ENCODE measurements at places on chromosomes 5 and 9.

- DNase-seq = peak; percentile 36
Observed at GRCh38 chr9:83937861-83938455, 16.7 kb upstream of the KIF27 start.

GRCh38 chr9:126448865-126449577, 122.4 kb downstream of the MVB12B start:
- no peak for DNase-seq

- DNase-seq = no peak
Observed at GRCh38 chr9:72473474-72474261, 47.7 kb upstream of the TMC1 start.

DNA sequence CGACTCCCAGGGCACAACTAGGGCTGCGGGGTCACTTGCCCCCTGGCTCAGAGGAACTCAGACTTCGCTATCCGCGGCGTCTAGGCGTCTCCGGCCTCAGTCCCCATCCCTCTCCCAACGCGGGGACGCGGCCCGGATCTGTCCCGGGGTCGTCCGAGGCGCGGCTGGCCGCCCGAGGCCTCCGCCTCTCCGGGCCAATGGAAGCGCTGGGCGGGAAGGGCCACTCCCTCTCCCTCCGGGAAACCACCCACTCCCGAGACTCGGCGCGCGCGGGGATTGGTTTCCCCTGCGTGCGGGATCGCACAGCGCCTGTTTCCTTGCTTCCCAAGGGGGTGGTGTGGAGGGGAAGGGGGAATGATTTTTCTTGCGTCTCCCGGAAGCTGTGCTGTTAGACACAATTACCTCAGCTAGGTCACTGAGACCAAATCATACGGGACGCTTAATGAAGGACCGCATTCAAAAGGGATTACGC, 38.3 kb downstream of the NR2F1 start:
- DNase-seq = peak; percentile 56

DNA sequence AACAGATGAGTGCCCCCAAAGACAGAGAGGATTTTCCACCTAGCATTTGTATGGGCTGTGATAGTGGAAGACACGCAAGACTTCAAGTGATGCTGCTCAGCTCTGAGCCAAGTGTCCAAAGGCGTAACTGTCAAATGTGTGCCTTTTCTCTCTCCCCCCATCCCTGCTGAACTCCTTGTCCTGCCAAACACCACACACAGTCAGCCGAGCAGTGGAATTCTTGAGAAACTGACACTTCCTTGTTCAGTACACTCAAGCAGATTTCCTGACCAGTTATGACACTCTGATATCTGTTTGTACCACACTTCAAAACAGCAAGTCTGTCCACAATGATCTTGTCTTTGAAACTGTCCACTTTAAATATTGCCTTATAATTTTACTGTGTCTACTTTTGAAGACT, 166.4 kb downstream of the PIK3R1 start:
- DNase-seq = no peak

DNA sequence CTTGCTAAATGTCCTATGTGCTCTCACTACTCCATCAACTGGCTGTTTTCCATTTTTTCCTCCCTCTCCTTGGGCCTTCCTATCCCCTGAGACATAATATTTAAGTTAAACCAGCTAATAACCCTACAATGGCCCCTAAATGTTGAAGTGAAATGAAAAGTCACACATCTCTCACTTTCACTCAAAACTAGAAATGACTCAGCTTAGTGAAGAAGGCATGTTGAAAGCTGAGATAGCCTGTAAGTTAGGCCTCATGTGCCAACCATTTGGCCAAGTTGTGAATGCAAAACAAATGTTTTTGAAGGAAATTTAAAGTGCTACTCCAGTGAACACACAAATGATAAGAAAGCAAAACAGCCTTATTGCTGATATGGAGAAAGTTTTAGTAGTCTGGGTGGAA, 48.8 kb upstream of the CDH10 start:
- no peak for DNase-seq

GRCh38 chr9:36423206-36423605, 23.1 kb upstream of the RNF38 start:
- no peak for DNase-seq

- DNase-seq = no peak
Observed at GRCh38 chr9:111078391-111079038, 40.2 kb upstream of the LPAR1 start.

- DNase-seq = no peak
Observed at GRCh38 chr5:95731571-95732554, 727 bp downstream of the RHOBTB3 start.

- DNase-seq = no peak
Observed at GRCh38 chr5:157286761-157287211, 20.9 kb downstream of the CYFIP2 start.

DNA sequence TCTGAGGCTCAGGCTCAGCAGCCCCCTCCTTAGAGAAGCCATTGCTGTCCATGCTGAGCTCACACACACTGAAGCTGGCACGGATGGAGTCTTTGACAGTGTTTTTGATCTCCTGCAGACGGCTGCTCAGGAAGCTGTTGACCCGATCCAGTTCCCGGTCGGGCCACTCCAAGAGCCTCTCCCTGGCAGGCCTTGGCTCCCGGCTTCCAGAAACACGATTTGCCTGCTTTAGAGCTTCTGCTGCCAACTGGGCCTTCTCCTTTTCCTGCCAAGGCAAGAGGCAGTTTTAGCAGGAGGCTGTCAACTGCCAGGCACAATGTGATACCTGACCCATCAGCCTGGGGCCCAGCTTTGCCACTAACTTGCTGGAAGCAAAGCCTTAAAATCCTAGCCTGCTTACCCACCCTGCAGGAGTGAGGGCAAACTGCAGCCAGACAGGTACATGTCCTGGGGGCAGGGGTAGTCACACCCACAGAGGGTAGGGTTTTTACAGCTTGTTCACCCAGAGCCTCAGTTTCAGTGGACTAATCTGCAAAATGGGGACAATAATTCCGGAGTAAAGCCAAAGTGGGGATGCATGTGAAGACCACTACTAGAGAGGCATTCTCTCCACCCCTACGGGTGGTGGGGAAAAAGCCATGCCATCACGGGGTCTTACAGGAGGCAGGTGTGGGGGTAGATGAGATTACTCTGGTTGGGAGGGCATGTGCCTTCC, 8.3 kb upstream of the DDX41 start:
- DNase-seq = no peak

DNA sequence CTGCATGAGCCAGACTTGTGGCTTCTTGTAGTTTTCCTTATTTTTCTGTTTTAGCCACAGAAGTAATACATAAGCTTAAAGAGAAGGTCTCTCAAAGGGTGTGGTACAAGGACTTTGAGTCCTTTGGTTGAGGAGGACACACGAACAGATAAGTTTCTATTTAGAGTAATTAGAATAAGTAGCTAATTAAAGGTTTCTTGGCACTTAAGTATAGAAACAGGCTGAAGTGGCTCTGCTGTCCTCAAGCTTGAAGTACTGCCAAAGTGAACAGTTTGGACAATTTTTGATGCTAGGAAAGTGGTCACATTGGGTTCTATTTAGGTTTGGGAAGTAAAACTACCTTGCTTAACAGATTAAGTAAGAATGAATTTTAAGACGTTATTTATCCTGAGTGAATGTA, 278.3 kb upstream of the MPDZ start:
- peak; percentile 45 for DNase-seq

DNA sequence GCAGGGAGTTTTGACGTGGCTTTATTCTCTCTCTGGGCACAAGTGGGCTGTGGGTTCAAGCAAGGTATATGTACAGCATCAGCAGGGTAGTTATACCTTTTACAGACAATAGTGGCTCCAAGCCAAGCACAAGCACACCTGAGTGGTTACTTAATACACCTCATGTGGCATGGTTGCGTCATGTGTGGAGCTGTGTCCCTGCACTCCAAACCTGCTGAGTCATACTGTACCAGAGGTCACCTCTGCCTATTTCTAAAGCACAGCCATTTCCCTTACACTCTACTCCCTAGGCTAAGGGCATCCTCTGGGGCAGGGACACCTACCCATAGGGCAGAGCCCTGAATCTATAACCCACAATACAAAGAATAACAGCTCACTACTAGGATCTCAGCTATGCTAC, 147.3 kb downstream of the OSTF1 start:
- DNase-seq = no peak

GRCh38 chr5:73812962-73813588, 187.1 kb downstream of the ARHGEF28 start:
- DNase-seq = no peak

DNA sequence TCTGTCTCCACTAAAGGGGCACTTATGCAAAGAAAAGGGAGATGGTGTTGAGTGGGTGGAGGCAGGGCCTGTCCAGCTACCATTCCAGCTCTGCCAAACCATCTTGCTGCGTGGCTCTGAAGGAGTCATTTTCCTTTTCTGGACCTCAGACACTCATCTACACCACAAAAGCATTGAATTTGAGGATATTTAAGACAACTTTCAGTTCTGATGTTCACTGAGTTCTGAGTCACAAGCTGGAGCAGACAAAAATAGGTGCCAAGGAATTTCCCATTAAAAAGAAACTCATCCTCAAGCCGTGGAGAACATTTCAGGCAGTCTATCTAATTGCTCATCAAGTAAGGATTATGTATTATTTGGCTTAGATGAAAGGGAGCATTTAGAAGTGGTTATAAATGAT, 195.0 kb upstream of the TBC1D2 start:
- no peak for DNase-seq

GRCh38 chr5:180495292-180495691, 1.1 kb downstream of the CNOT6 start:
- no peak for DNase-seq

DNA sequence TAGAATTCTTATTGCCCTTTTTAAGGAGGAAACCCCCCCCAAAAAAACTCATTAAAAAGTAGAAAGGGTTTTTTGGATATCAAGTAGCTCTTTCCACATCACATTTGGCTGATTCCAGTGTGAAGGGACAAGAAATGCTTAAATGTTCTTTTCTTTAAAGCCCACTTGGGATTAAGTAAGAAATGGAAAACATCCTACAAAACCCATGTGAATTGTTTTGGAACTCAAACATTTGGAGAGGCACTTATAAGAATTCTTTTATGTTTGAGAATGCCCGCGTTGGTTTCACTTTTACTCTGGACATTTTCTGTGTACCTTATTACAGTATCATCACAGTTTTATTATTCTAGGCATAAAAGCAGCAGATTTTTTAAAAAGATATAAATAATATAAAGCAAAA, 301.1 kb upstream of the ACTBL2 start:
- no peak for DNase-seq

DNA sequence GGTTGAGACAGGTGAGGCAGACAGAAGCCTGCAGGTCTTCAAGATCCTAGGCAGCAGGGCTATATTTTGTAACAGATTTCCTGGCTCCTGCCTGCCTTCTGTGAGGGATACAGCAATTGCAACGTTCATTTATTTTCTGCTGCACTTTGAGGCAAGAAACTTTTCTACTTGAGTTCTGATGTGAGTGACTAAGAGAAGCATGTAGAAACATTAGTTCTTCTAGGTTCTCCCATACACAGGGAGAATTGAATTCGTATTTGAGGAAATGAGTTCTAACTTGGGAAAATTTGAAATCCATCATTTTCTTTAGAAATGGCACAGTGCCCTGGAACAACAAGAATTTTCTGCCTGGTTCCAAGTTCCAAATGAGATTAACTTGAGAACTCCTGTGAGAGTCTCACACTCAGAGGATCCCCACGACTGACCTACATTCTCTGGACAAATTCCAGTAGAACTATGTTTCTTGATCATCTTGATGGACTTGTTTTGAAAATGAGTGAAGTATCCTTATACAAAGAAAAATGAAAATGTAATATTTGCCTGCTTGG, 15.0 kb downstream of the MAMDC2 start:
- DNase-seq = no peak

- no peak for DNase-seq
Observed at GRCh38 chr5:154403776-154404387, 41.9 kb upstream of the SAP30L start.

GRCh38 chr9:37423508-37423907, 1.0 kb downstream of the GRHPR start:
- DNase-seq = no peak

DNA sequence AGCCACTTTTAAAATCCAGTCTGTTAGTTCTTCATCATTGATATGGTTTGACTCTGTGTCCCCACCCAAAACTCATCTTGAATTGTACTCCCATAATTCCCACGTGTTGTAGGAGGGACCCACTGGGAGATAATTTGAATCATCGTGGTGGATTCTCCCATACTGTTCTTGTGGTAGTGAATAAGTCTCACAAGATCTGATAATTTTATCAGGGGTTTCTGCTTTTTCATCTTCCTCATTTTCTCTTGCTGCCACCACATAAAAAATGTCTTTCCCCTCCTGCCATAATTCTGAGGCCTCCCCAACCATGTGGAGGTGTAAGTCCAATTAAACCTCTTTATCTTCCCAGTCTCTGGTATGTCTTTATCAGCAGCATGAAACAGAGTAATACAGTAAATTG, 26.9 kb upstream of the SH3TC2 start:
- no peak for DNase-seq

DNA sequence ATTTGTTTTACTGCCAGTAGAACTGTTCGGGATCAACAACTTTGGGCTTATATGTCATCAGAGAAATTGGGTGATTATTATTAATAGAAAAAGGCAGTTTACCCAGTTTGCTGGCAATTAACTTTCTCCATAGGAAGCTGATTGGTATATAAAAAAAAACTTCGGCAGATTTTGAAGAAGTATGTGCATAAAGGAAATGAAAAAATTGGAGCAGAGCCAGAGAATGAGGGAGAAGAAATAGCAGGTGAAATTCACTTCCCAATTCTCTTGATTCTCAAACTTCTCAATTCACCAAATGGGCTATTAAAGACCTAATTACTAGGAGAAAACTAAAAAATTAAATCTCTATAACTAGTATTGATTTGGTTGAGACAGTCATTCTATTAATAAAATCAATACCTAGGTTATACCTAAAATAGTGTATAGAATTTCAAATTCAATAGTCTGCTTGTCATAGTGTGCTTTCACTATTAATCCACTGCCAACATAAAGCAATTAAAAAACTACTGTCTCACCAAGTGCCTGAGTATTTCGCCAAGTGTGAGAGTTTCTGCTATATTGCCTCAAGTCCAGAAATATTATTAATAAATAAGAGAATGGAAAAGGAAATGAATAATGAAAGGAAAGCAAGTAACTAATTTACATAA, 47.5 kb downstream of the STX17 start:
- no peak for DNase-seq

DNA sequence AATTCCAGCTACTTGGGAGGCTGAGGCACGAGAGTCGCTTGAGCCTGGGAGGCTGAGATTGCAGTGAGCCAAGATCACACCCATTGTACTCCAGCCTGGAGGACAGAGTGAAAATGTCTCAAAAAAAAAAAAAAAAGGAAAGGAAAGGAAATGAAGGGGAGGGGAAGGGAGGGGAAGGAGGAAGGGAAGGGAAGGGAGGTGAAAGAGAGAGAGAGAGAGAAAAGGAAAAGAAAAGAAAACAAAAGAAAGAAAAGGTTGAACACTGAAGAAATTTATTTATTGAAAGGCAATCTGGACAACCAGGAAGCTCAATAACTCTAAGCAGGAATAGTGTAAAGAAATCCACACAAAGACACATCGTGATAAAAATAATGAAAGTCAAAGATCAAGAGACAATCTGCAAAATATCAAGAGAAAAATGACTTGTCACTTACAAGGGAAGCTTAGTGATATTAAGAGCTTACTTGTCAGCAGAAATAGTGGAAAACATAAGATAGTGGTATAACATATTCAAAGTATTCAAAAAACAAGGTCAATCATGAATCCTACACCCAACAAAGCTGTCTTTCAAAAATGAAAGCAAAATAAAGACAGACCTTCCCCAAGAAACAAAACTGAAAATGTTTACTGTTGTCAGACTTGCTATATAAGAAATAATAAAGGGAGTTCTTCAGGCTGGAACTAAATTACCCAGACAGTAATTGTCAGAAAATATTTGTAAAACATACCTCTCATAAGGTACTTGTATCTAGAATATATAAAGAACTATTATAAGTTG, 10.9 kb upstream of the RIMOC1 start:
- DNase-seq = no peak
